ENCODE measurements at places on chromosomes 3 and 15. TPM values are rescaled to one million over a fixed set of nuclear protein-coding genes. Genes with fewer than 3 reads are reported as not detected.

- no peak overlapping the region for H3K27ac ChIP-seq
- no peak for DNase-seq
- no peaks in the 10 kb centered on the region for H3K36me3 ChIP-seq
- no peaks in the 10 kb centered on the region for H3K4me1 ChIP-seq
- H3K27me3 ChIP-seq: no peaks in the 10 kb centered on the region
Observed at GRCh38 chr3:117687096-117687495, 977.5 kb downstream of the TUSC7 start.

DNA sequence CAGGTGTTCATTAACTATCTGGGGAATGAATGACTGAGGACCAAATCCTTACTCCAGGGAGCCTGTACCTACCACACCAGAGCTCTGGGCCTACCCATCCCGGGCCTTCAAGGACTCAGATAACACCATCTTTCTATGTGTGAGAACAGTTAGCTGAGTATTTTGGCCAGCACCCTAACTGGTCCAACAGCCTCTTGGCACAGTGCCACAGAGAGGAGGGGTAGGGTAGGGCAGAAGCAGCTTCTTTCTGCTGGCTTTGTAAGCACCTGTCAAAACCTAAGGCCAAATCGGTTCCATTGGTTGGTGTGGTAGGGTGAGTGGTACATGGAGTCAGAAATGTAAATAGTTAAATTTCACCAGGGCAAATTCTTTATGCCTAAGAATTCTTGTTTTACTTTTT is 26.7 kb downstream of the ISL2 start:
- no peaks in the 10 kb centered on the region for H3K36me3 ChIP-seq
- H3K27ac ChIP-seq: no peak overlapping the region
- H3K4me3 ChIP-seq: no peak overlapping the region
- H3K27me3 ChIP-seq: no peaks in the 10 kb centered on the region
- no peaks in the 10 kb centered on the region for H3K4me1 ChIP-seq

GRCh38 chr15:33618350-33618749 is 307.6 kb downstream of the RYR3 start:
- H3K4me1 ChIP-seq: no peaks in the 10 kb centered on the region
- H3K27ac ChIP-seq: no peak overlapping the region
- H3K36me3 ChIP-seq: no peaks in the 10 kb centered on the region
- H3K27me3 ChIP-seq: no peaks in the 10 kb centered on the region
- DNase-seq: no peak
- no peak overlapping the region for H3K4me3 ChIP-seq

The UTS2B gene
- not detected for total RNA-seq

The SPSB4 gene
- total RNA-seq: 1.8 TPM

The TUSC7 gene
- not detected for total RNA-seq
